ENCODE measurements at places on chromosomes 3 and 15. TPM values are rescaled to one million over a fixed set of nuclear protein-coding genes. Genes with fewer than 3 reads are reported as not detected.
A peak's percentile ranks its signal among the peaks of the same experiment; 100 is the strongest.

The PRSS50 gene
- 3.2 TPM for polyA plus RNA-seq

- DNase-seq, result no peak
These were observed 12.0 kb upstream of the NMNAT3 start for GRCh38 chr3:139689708-139690228.

GRCh38 chr3:149401212-149401925 is 23.9 kb upstream of the TM4SF1 start:
- DNase-seq, result no peak

GRCh38 chr15:36844534-36844998 is 255.8 kb downstream of the MEIS2 start:
- DNase-seq, result no peak

- no peak for DNase-seq
These were observed 27.3 kb downstream of the SV2B start for GRCh38 chr15:91127236-91127955.

- DNase-seq, result no peak
These were observed 172.3 kb upstream of the UBE2E1 start for GRCh38 chr3:23633261-23633960.

- DNase-seq, result peak; percentile 39
These were observed 87.3 kb upstream of the ROPN1 start for GRCh38 chr3:124078953-124079911.

DNA sequence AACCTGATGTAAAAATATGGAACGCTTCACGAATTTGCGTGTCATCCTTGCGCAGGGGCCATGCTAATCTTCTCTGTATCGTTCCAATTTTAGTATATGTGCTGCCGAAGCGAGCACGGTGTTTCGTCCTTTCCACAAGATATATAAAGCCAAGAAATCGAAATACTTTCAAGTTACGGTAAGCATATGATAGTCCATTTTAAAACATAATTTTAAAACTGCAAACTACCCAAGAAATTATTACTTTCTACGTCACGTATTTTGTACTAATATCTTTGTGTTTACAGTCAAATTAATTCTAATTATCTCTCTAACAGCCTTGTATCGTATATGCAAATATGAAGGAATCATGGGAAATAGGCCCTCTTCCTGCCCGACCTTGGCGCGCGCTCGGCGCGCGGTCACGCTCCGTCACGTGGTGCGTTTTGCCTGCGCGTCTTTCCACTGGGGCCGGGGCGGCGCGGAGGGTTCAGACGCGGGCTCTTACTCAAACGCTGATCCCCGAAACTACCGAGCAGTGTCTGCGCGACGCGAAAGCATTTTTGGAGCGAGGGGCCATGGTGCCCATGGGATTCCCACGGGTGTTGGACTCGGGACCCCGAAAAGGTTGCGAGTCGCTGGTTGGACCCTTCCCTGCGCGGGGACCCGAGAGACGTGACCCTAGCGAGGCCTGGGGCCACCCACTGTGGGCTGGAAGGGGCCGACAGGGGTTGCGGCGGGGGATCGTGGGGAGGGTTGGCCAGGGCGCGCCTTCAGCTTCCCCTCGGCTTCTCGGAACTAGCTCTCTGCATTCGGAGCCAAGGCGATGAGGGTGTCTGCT is at the start of gene RNU6-1:
Gene RNU6-1, minus strand, starts transcription at position 117 of the 820 bp plus-strand sequence.
- DNase-seq, result peak; percentile 92

The DLEC1 gene
- polyA plus RNA-seq, result 2.0 TPM

GRCh38 chr15:69885173-69885955 is 212.4 kb downstream of the TLE3 start:
- no peak for DNase-seq

GRCh38 chr3:120816728-120817127 is 74.2 kb downstream of the GTF2E1 start:
- DNase-seq, result no peak

GRCh38 chr3:141644931-141645330 is 93.2 kb upstream of the RNF7 start:
- DNase-seq, result no peak

The CYP1A2 gene
- 0.18 TPM for polyA plus RNA-seq

The KLF15 gene
- polyA plus RNA-seq, result 11.3 TPM

The ZDHHC19 gene
- not detected for polyA plus RNA-seq

- DNase-seq, result no peak
These were observed 18.1 kb downstream of the ANXA2 start for GRCh38 chr15:60379525-60380274.

DNA sequence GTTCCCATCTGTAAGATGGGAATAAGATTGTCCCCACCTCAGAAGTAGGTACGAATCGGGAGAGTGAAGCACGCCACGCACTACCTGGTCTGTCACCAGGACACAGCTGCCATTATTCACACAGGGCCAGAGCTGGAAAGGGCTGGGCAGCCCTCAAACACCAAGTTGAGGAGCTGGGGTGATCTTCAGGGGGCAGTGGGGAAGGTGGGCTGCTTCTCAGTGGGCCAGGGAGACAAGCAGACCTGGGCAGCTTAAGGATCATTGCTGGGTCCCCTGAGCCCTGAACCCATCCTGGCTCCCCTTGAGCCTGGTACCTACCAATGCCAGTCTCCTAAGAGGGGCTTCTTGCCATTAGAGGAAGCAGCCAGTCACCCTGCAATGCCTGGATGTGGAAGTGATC is 82.1 kb downstream of the SMAD6 start:
- no peak for DNase-seq

The UNC45A gene
- 60.3 TPM for polyA plus RNA-seq

The ZNF385D gene
- polyA plus RNA-seq, result 17.4 TPM

The AHSG gene
- polyA plus RNA-seq, result 0.62 TPM

DNA sequence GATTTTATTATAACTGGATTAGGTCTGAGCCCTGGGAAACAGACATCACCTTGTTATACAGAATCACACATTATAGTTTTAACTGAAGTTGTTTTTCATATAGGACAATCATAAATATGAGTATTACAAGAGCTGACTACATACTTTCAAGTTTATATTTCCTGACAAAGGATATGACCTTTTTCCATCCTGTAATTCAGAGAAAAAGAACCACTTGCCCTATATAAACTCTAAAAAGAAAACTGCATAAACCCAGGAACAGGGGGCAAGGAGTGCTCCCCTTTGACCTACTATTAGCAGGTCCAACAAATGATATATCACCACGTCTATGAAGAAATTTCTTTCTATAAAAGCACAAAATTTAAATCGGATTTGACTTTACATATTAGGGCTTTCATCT is 20.9 kb downstream of the B3GALNT1 start:
- DNase-seq, result no peak

The ATP13A5 gene
- polyA plus RNA-seq, result 0.22 TPM

DNA sequence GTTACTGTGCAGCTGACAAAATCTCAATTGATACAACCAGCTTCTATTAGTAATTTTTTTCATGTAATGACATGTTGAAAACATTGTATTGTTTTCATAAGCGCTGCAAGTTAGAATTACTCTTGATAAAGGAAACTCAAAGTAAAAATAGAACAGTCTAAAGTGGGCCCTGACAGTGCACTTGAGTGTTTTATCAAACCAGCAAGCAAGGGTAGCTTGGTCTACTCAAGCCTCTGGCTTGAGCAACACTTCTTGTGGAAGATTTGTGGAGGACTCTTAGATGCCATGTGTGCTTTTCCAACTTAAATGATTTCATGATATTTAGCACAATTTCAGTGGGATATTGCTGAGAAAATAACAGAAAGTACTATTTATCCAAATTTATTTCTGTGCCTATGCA is 575.7 kb upstream of the ZNF717 start:
- no peak for DNase-seq

DNA sequence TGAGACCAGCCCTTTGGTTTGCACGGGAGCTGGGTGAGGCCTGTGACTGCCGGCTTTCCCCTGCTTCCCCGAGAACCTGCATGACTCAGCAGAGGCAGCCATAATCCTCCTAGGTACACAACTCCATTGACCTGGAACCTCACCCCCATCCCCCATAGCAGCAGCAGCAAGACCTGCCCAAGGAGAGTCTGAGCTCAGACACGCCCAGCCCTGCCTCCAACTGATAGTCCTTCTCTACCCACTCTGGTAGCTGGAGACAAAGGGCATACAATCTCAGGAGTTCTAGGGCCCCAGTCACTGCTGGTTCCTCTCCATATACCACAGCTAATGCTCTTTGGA is 141.0 kb upstream of the ARHGEF26 start:
- DNase-seq, result no peak

The ANKUB1 gene
- 0.52 TPM for polyA plus RNA-seq

DNA sequence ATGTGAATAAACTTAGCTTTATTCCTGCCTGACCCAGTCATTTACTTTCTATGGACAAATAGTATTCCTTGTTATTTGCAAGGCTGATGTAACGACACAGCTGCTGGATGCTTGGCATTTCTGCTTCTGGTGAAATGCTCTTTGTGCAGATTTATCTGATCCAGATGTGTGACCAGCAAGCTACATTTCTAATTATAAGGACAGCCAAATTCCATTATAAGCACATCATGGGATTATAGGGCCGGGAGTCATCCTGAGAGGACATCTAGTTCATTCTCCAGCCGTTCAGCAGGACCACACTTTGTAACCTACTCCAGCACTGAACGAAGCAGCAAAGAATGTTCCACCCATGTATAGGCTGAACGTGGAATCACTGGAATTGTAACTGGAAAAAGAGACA is 42.9 kb downstream of the FNDC3B start:
- DNase-seq, result no peak

DNA sequence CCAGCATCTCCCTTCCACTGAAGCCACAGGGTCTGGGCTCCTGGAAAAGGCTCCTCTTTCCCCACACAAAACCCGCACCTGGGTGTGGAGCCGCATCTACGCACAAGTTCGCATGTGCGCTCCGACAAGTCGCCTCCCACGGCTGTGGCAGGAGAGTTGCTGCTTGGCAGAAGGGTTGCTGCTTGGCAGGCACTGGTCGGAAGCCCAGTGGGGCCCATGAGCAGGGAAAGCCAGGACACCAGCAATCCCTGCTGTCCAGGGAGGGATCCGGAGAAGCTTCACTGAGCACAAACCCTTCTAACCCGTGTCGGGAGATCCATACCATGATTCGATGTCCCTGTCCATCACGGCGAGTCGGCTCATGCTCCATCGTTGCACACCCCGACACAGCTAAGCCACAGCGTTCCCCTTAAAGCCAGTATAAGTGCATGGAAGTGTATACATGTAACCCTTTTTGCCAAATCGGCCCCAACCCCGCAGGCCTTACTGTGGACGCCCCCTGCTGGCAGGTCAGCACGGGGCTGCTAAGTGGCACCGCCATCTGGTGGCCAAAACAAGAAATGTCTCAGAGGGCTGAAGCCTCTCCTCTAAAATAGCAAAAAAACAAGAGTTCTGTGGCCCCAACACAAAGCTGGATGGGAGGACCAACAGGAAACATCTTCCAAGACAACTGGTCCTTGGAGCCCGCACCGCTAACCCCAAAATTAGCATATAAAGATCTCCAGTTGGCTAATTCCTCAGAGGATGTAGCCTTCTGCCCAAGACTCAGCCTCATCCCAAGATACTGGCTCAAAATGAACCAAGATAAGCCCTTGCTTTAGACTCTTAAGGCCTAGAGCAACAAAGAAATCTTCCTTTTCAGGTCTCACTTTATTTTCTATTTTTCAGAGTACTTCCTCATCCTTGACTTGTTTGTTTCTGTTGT is 8.3 kb downstream of the ANKRD63 start:
- DNase-seq, result no peak

The C3orf52 gene
- 8.0 TPM for polyA plus RNA-seq

- DNase-seq, result no peak
These were observed 1.0 kb downstream of the SNX1 start for GRCh38 chr15:64096668-64097384.

- DNase-seq, result no peak
These were observed 701.4 kb upstream of the LMCD1 start for GRCh38 chr3:7800006-7800780.

The PARP6 gene
- 135 TPM for polyA plus RNA-seq

- no peak for DNase-seq
These were observed 127.4 kb downstream of the NR2E3 start for GRCh38 chr15:71937650-71938311.

- no peak for DNase-seq
These were observed 163.8 kb upstream of the CMC1 start for GRCh38 chr3:28077572-28077971.

DNA sequence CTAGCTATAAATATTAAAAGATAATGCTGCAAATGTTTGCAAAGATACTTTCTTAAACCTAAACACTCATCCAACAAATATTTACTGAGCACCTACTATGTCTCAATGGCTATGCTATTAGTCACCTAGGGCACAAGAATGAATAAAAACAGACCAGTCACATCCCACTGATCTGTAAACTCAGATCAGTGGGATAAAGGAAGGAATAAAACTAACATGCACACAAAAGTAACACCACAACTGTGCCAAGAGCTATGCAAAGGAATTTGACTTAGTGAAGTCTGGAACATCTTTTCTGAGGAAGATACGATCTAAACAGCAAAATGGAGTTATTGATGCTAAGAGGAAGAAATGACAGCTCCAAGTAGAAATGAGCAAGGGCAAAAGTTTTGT is 56.6 kb downstream of the CBLB start:
- no peak for DNase-seq

The RETNLB gene
- not detected for polyA plus RNA-seq

Data from left kidney (tissue), 8 donors.